ENCODE measurements at places on chromosomes 1 and 21.
A peak's percentile ranks its signal among the peaks of the same experiment; 100 is the strongest.

GRCh38 chr1:63010913-63011660 is 227.2 kb downstream of the ATG4C start:
- DNase-seq: no peak

GRCh38 chr21:14957836-14958235 is 107.0 kb downstream of the NRIP1 start:
- DNase-seq: no peak

DNA sequence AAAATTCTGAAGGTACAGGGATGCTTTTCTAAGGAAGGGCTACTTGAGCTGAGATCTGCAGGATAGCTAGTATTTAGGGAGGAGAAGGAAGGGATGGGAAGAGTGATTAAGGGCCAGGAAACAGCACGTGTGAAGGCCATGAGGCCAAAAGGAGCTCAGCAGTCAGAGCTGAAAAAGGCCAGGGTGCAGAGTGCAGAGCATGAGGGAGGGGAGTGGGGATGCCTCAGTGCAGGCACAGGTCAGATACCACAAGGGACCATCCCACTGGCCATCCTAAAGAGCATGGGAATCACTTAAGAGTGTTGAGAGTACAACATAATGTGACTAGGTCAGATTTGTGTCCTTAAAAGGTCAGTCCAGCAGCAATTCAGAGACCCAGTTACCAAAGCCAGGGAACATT is 16.0 kb downstream of the LRRN2 start:
- no peak for DNase-seq

- no peak for DNase-seq
These were observed 9.5 kb upstream of the CSF1 start for GRCh38 chr1:109901141-109901523.

DNA sequence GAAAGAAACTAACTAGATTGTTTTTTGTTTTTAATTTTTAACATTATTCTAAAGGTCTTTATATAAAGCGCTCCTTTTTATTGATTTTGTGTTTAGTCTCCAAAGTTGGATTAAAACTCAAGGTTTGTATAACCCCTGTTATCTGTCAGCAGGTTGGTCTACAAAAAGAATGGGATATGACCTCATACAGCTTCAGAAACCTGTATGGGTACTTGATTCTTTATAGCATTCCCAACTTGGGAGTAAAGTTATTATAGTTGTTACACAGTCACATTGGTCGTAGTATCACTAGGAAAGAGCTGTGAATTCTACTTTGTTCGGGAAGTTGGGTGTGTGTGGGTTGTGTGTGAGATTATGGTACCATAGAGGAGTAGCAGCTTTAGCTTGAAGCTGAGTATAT is 52.4 kb downstream of the ZMYM4 start:
- DNase-seq: no peak

DNA sequence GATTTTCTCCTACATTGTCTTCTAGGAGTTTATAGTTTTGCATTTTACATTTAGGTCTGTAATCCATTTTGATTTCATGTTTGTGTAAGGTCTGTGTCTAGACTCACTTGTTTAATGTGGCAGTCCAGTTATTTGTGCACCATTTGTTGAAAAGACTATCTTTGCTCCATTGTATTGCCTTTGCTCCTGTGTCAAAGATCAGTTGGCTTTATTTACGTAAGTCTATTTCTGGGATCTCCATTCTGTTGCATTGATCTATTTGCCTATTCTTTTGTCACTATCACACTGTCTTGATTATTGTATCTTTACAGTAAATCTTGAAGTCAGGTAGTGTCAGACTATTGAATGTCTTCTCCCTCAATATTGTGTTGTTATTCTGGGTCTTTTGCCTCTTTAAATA is 49.7 kb upstream of the RGS2 start:
- DNase-seq: no peak

DNA sequence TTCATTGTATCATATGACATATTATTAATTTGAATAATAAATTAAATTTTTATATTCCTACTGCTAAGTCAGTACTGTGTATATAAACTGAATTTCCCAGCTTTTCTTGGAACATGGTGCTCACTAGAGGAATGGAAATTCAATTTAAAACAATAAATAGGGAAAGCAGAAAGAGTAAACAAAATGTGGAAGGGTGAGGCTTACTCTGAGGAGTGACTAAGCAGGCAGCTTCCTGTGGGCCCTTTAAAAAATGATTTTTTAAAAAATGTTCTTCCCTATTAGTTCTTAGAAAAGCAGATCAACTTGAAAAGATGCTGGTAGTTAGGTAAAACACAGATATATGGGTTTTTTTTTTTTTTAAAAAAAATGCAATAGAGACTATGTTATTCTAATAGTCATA is 49.5 kb upstream of the S1PR1 start:
- DNase-seq: no peak

DNA sequence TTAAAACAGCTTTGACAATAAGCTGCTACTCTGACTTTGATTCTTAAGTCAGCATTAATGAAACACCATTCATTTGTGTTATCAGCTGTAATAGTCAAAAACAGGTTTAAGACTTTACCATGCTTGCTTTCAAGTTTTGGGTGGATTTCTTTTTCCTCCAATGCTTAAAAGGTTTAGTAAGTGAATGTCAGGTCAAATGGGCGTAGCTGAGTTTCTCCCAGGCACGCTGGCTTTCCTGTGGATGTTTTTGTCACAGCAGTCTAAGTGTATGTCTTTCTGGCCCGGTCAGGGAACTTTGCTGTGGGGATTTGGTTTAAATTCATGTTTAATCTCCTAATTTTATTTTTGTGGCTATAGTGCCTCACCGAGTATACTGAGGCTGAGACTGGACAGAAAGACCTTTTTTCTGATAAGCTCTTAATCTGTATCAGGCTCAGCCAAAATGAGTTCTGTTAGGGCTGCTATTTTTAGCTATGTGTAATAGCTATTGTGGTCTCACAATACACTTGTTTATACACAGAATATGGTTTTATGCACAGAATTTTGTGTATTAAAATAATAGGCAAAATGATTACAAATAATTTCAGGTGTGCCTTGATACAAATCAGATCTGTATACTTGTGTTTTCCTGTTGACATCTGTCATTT is 292.8 kb downstream of the DISC1 start:
- DNase-seq: no peak

DNA sequence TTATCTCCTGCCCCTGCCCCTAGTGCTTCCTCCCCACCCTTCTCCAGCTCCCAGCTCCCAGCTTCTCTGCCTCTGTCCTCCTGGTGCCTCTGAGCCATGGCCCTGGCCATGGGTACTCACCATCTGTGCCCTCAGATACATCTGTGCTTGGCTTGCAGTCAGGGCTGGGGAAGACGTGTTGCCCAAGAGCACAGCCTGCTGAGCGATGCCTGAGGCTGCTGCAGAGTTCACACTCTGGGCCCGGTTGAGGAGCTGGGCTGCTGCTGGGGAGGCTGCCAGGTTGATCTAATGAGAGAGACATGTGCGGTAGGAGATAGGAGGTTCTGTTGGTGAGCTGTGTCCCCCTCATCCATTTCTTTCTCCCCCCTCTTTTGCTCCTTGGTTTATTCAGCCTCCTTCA is 49.4 kb upstream of the A3GALT2 start:
- DNase-seq: peak; percentile 45

GRCh38 chr1:5936621-5937372 is 55.4 kb downstream of the NPHP4 start:
- DNase-seq: no peak

- DNase-seq: peak; percentile 52
These were observed 34.3 kb upstream of the PPP1R15B start for GRCh38 chr1:204445860-204446412.

- DNase-seq: no peak
These were observed 52.0 kb downstream of the ZNHIT6 start for GRCh38 chr1:85656256-85656655.

DNA sequence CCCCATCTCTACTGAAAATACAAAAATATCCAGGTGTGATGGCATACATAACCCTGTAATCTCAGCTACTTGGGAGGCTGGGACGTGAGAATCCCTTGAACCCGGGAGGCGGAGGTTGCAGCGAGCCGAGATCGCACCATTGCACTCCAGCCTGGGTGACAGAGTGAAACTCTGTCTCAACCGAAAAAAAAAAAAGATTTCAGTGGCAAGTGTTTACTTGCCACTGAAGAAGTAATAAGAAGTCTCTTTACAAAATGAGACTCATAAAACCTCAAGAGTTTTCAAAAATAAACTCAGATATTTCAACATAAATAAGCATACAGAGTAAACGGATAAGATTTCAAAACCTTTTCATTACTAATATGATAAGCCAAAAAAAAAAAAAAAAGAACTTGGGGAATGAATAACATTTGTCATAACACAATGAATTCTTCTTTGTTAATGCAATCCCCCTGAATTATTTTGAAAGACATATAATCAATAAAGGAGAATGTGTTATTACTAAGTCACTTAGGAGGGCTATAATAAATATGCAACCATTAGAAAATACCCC is 34.2 kb upstream of the EXO1 start:
- DNase-seq: no peak

DNA sequence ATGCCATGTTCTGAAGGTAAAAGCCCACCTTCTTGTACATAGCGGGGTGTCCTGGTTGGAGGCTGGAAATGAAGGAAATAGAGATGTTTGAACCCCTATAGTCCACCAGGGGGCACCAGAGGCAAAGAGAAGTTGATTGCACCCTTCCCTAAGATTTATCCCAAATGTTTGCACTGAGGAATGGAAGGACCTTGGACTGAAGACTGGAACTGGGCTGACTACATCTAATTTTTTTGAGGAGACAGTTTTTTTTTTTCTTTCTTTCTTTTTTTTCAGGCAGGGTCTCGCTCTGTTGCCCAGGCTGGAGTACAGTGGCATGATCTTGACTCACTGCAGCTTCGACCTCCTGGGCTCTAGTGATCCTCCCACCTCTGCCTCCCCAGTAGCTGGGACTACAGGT is 55.3 kb upstream of the EIF4G3 start:
- peak; percentile 43 for DNase-seq
